Hippocampal formation (tissue), 2 donors: ENCODE measurements at places on chromosomes 3 and 15.

- DNase-seq: peak; percentile 79
Observed at GRCh38 chr15:99213187-99213811, 36.1 kb downstream of the TTC23 start.

DNA sequence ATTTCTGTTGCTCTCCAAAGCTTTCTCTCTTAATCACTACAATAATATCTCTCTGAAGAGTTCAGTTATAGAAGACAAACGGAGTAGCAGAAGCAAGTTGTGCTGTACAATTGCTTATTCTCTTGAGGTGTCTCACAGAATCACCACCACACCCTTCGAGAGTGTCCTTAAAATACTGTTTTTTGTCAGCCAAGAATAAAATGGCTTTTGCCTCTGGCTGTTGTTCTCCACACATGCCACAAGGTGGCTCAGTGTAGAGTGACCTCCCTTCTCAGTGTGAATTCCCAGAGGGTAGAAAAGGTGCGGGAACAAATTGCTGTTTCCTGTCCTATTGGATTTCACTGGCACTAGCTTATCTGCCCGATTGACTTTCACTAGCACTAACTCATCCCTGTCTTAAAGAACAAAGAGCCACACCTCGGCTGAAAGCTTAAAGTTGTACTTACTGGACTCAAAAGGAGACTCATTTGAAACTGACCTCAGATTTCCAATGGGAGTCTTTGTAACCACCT lies 134.2 kb upstream of the SATB1 start:
- DNase-seq: no peak

- no peak for DNase-seq
Observed at GRCh38 chr3:52857133-52857532, 22.3 kb upstream of the MUSTN1 start.

- DNase-seq: no peak
Observed at GRCh38 chr15:55247311-55247710, 42.3 kb downstream of the RAB27A start.

DNA sequence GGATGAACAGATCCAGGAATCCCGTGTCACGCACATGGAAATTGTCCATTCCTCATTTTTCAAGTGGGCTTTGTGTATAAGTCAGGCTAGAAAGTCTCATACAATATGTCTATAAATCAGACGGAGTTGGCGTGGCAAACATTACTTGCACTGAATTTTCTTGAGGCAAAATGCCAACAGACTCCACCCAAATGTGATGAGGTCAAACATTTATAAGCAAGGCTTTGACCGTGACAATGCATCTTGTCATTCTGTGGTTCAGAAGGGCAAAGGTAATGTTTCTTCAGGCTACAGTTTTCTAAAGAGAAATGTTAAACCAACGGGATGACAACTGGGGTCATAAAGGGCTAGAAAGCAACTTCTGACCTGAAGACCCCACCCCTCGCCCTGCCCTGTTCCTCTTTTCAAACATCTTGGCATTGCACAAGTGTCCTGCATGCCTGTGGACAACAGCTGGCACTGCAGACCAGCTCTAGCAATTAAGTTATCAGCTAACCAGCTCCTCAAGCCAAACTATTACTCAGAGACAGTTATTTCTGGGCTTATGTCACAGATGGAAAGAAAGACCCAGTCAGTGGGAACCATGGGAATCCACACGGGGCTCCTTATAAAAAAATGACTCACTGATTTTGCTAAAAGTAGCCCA lies 36.5 kb upstream of the SPTBN5 start:
- peak; percentile 14 for DNase-seq

GRCh38 chr3:188814581-188814980 lies 357.2 kb upstream of the TPRG1 start:
- DNase-seq: no peak

DNA sequence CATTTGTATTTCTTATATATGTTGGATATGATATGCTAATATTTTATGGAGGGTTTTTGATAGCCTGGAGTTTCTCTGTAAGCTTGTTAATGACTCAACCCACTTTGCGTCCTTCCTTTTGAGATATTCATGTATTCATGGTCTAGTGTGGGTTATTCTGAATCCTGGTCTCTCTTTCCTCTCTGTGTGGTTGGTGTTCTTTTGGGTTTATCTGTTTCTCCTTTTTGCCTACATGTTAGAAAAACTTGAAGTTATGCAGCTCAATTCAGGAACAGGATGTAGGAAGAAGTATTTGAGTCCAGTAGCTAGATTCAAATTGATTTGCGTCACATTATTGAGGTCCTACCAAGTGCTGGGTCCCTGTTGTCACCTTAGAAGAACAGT lies 28.1 kb downstream of the CMTM7 start:
- no peak for DNase-seq

GRCh38 chr15:78329625-78330024 lies 10.5 kb upstream of the CRABP1 start:
- no peak for DNase-seq

- DNase-seq: peak; percentile 46
Observed at GRCh38 chr3:155342344-155342743, 48.9 kb upstream of the STRIT1 start.

DNA sequence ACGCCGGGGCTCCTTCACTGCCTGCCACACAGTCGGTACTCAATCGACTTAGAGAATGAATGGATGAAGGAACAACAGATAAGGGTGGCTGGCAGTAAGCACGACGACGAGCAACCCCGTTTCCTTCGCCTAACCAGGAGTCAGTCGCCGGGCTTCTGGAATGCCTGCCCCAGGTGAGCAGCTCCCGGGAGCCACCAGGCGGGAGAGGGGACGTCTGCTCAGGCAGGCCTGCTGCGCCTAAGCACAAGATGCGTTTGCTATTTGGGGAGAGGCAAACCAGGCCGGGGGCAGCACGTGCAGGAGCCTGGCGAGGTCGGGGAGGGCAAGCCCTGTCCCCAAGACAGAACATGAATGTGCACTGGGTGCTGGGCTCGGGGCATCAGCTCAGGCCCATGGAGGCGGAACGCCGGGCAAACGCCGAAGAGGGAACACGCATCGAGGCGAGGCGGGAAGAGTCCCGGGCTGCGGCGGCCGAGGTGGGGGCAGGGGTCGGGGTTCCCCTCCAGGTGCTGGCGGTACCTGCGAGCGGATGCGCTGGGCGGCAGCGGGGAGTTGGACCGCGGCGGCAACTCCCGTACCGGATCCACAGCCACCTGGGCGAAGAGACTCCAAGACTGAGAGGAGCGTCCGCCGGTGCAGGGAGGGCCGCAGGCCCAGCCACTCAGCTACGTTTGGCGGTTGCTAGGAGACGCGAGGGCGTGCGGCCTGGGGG lies at the start of gene CFAP92:
Gene CFAP92 (minus strand): TSS at position 616 of the 712 bp plus-strand sequence. CDS start 772 bp downstream, outside the sequence.
- DNase-seq: peak; percentile 63

- DNase-seq: peak; percentile 49
Observed at GRCh38 chr15:66023311-66023972, 154.2 kb downstream of the RAB11A start.

GRCh38 chr3:1962396-1963088 lies 136.1 kb upstream of the CNTN4 start:
- DNase-seq: no peak

DNA sequence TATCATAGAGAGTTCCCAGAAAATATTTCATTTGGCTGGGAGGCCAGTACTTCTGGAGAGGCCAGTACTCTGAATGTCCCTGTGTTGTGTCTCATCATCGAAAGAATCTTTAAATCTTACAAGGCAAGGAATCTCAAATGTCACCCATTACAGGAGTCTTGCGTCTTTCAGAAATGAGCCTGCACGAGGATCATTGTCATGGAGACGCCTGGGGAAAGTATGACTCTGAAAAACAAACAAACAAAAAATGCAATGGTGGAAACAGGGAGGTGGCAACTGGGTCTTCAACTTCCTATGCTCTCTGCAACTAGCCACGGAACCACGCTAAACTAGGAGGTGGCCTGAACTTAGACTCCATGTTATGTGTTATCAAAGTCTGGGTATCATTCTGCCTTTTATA lies 804.6 kb downstream of the EPHA3 start:
- no peak for DNase-seq

DNA sequence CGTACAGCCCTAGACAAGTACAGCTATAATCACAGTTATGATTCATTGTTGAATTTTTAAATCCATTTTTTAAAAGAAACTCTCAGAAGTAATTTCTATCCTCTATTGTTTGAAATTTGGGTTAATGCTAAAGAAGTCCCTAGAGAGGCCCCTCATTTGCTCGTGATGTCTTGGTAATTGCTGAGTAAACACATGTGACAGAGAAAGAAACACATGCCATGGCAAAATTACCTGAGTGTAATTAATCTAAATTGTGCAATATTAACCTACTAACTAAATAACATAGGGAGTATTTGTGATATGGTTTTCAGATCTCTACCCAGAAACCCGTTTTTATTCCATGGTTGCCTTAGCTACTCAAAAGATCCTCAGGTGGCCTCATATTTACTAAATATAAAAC lies 10.8 kb downstream of the NEK10 start:
- no peak for DNase-seq

DNA sequence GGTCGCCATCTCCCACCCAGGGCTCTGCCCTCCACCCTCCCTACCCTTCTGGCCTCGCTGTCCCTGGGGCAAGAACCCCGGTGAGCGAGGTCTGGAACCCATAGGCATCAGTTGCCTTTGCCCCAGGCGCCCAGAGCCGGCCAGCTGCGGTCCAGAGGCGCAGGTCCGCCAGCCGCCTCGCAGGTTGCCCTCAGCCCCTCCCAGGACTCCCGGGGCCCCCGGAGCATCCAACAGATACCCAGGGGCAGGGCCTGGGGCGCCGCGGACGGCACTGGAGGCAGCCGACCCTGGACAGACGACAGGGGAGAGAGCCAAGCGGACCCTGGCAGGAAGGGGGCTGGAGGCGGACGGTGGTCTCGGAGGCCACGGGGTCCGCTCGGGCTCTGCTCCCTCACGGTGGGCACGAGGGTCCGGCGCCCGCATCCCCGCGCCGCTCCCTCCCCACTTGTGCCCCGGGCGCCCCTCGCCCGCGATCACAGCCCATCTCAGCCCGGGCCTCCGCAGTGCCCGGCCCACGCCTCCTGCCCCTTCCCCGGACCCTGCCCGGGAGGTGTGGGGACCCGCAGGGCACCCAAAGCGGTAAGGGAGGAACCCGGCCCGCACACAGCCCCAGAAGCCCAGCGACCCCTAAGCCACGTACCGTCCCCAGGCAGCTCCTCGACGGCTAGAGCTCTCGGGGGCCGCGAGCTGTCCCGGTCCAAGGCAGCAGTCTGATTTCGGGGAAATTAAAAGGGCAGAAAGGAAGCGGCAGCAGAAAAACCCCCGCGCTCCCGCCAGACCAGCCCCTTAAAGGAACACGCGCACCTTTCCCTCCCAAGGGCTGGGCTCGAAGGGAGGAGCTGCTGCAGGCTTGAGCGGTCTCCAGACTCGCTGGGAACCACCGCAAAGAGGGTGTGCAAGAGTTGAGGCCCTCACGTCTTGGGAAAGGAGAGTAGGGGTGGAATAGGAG lies at the start of gene HAPLN3:
Gene HAPLN3 (minus strand): TSS at position 726 of the 949 bp plus-strand sequence. CDS start 8,246 bp downstream, outside the sequence.
- no peak for DNase-seq

- no peak for DNase-seq
Observed at GRCh38 chr3:150602426-150603152, 532 bp upstream of the SELENOT start.

DNA sequence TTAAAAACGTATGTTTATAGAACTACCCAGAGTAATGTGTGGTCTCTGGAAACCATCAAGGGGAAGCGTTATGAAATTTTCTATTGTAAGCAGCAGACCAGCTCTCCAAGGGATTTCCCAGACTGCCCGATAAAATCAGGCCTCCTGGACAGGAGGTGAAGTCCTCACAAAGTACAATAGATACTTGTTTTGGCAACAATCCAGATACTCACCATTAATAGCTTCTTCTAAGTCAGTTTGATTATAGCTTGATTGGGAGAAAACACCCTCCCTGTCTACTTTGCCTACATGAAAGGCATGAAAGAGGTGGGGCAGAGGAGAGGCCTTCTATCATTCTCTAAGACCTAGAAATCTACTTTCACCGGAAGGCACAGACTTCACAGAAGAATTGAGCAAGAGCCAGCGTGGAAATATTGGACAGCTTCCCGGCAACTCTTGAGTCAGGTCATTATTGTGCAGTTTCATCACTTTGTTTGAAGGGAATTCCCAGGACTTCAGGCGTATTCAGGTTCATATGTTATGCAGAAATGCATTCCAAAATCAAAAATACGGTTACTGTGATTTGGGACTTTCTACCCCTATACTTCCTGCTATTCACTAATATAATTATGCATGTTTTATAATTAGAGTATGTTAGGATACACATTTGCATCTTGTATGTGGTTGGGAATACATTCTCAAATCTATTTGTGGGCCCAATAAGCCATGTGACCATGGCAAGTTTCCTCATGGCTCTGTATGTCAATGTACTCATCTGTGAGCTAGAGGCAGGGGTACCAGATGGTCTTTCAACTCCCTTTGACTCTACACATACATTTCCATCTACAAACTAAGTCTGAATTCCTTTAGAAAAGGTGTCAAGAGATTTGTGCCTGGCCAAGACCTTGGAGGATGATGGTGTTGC lies 103.5 kb downstream of the CD47 start:
- DNase-seq: no peak

DNA sequence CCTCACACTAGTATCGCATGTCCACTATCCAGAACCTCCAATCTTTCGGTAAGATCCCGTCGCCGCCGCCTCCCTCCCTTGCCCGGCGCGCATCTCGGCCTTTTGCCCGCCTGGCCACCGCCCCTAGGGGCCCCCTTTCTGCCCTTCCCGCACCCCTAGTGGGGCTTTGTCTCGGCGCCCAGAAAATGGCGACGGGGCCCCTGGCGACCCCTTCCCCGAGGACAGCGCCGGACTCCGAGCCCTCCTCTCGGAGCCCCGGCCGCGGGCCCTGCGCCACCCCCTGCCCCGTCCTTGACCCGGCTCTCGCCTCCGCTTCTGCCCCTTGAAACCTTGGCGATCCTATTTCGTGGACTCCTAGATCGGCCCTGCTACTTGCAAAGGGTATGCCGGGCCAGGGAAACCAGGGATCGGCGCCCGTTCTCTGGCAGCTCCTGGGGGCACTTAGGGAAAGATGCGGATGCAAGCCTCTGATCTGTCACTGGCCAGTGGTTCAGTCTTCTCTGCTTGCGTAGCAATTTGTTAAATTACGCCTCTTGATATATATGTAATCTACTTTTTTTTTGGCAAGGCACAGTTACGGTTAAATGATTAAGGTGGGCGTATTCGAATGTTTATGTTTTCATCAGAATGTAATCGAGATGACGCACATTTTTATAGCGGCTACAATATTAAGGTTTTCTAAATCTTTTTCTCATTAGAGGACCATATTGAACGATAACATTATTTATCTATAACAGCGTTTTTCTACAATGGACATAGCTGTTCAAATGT lies 603 bp downstream of the EIF1B start:
- DNase-seq: no peak

- no peak for DNase-seq
Observed at GRCh38 chr3:194057570-194058188, 78.3 kb upstream of the HES1 start.

- DNase-seq: peak; percentile 28
Observed at GRCh38 chr15:31974855-31975829, 55.2 kb upstream of the CHRNA7 start.

DNA sequence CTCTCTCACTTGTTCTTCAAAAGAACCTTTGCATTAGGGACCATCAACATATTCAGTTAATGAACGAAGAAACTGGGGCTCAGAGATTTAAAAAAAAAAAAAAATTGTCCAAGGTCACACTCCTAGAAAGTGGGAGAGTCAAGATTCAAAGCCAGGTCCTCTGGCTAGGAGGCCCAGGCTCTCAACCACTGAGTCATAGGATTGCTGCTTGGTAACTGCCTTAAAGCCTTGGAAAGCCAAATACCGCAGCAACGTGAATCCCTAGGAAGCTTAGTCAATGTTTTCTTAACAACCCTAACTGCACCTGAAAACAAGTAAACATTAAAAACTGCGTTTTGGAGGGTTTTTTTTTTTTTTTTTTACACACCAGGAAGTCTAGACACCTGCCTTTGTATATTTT lies 156.8 kb downstream of the WNT5A start:
- DNase-seq: no peak
